ENCODE measurements at places on chromosomes 7 and 10. TPM values are rescaled to one million over a fixed set of nuclear protein-coding genes. Genes with fewer than 3 reads are reported as not detected.

DNA sequence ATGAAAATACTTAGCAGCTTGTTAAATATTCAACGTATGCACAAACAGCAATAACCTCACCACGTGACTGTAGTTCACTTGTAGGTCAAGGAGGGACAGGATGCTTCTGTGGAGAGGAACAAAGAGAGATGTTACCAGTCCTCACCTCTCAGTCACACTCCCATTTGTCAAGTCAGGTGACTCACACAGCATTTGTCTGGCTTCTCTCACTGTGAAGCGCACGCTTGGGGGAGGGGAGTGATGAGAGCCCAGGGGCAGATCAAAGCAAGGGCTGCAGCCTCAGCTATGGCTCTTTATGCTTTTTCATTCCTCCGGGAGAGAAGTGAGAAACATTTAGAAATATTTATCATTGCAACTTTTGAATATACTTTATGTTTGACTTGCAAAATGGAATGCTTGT is 2.9 kb upstream of the RBM20 start:
- DNase-seq, result no peak

The TACR2 gene
- 2.2 TPM for total RNA-seq

The GPRIN2 gene
- 0.89 TPM for total RNA-seq

DNA sequence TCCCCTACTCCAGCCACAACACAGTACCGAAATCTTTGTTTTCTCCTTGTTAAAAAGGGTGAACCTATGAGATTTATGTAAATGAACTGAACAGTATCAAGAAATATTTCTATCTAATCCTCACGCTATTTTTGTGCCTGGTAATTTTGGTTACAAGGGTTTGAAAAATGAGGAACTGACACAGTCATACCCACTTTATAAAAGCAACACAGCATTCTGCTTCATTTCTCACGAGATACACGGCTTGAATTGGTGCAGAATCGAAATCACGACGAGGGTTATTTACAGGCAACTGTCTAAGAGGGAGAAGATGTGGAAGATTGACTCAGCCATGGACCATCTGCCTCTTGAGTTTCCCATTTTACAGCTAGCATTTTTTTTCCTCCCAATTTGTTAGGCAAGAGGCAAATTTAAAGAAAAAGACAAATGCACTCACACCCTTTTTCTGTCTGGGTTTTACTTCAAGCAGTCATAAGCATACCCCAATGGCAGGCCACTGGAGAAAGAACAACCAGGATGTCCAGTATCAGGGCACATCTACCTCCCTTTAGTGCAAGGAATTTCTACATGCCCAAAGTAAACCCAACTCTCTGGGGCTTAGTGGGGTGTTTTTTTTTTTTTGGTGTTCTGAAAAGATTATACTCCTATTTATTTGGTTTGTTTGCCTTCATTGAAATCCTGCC is 108.1 kb downstream of the ITGB8 start:
- no peak for DNase-seq

DNA sequence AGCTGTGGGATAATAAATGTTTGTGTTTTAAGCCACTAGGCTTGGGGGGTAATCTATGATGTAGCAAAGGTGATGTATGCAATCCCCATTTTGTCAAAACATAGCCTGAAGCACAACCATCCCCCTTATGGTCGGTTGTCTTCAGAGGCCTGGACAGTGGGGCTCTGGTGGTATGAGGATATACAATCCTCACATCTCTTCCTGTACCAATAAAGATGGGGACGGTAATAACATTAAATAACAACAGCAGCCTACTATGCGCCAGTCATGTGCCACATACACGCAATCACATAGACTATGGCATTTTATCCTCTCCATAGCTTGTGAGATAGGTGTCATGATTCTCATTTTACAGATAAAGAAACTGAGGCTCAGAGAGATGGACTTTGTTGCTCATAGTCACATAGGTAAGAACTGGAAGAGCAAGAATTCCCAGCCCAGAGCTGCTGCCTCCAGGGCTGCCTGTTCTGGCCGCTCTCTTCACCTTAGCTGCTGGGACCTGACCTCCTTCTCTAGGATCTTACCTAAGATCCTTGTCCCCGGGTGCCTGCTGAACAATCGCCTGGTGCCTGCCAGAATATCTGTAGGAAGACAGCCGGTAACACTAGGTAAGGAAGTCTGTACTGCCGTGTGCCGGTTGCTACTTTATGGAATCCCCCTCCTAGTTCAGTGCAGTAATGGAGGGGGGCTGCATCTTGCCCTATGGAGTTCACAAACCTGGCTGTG is 108.6 kb downstream of the ARHGAP22 start:
- DNase-seq, result no peak

Data from HT-29 (cell line).